CD8-positive, alpha-beta T cell (primary cell): ENCODE measurements at places on chromosomes 1 and 21. TPM values are rescaled to one million over a fixed set of nuclear protein-coding genes. Genes with fewer than 3 reads are reported as not detected.

DNA sequence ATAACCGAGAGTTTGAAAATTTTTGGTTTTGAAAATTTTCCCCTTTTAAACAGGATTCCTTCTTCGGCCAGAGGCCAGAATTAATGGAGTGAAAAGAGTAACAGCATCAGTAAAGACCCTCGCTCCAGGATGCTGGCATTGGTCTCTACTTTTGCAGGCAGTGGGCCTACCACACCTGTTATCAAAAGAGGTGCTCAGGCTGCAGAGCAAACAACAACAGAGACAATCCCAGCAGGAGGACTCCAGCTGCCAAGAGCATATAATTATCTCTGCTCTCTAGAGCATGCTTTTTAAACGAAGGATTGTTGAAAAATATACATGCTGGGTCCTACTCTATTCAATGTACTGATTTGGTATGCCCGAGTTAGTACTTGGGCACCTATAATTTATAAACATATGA, 1048.5 kb downstream of the PLA2G4A start:
- DNase-seq: no peak

GRCh38 chr21:36551731-36552433, 72.0 kb upstream of the CLDN14 start:
- DNase-seq: no peak

DNA sequence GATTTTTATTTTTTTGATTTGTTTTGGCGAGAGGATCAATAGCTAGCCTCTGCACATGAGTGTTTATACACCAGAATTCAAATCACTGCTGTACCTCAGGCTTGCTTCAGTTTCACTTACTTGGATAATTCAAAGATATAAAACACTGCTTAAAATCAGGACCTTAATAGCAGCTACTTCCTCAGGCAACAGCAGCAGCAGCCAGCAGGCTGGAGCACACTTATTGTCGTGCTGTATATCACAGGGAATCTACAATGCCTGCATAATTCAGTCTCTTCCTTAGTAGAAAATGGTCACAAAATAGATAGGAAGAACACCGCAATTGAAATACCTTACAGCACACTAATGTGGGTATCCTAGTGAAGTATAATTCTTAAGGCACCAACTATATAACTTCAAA, 497.3 kb downstream of the NEGR1 start:
- DNase-seq: no peak

- DNase-seq: no peak
These were observed 2.6 kb upstream of the NPL start for GRCh38 chr1:182786995-182787324.

- no peak for DNase-seq
These were observed 37.9 kb downstream of the RGL1 start for GRCh38 chr1:183842795-183843144.

DNA sequence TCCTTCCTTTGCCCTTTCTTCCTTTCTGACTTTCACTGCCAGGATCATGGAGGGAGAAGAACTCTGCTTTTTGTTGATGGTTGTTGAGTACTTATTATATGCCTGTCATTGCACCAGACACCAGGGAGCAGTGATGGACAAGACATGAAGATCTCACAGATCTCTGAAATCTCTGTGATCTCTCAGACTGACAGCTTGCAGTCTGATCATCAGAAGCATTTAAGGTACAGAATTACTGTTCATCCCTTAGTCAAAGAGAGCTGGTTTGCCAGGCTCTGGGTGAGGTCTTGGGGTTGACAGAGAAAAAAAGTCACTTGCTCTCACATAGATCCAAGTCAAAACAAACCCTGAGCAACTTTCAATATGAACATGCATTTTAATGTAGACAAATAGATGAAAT, 299.5 kb upstream of the FMN2 start:
- DNase-seq: no peak

GRCh38 chr21:34795548-34796180, 126.9 kb downstream of the CLIC6 start:
- no peak for DNase-seq

DNA sequence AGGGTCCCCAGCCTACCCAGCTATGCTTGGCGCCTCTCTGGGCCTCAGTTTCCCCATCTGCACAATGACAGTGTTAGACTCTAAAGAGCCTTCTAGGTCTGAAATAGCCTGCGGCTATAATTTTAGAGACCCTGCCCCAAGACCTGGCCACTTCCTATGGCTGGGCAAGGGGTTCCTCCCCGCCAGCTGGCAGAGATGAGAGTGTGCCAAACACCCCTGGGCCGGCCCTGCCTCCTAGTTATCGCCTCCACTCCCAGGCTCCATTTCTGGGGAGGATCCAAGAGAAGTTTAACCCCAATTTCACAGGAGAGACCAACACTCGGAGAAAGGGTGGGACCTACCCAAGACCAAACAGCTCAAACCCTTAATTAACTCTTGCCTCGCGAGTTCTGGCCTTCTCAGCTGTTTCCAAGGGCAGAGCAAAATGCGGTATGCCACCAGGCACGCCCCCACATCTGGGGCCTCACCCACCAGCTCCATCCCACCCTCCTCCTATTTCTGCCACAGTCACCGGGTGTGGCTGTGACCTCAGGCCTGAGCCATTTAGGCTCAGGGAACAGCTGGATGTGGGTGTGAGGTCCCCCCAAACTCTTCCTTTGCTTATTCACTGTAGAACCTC, 35.7 kb downstream of the TTC39A start:
- DNase-seq: no peak

GRCh38 chr1:48109390-48110013, 112.3 kb upstream of the TRABD2B start:
- DNase-seq: no peak

DNA sequence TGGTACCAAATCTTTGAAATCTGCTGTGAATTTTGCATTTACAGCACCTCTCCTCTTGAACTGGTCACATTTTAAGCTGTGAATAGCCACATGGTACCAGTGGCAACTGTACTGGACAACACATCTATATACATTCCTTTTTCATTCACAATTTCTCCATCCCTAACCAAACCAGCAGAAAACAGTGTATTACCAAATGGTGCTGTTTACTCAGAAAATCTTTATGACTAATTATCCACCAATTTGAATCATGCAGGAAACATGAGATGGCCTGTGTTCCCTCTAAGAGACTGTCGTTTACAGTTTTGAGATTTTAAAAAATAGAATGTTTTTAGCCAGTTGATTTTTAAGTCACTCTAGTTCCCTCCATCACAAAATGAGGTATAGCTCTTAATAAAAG, 17.6 kb upstream of the CCT8 start:
- DNase-seq: no peak

DNA sequence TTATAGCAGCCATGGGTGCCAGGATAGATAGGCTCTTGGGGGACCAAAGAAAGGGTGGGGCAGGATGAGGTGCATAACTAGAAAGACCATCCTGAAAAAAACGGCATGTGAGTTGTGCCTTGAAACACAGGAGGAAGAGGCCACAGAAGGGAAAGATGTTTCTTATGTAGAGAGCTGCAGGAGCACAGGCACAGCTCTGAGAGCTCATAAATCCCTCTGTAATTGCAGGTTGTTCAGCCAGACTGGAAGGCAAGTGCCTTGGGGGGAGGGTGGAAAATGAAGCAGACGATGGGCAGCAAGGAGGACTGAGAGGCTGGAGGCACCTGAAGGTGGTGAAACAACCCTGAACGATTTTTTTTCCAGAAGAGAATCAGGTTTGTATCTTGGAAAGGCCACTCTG, 170.7 kb downstream of the NR5A2 start:
- DNase-seq: no peak

DNA sequence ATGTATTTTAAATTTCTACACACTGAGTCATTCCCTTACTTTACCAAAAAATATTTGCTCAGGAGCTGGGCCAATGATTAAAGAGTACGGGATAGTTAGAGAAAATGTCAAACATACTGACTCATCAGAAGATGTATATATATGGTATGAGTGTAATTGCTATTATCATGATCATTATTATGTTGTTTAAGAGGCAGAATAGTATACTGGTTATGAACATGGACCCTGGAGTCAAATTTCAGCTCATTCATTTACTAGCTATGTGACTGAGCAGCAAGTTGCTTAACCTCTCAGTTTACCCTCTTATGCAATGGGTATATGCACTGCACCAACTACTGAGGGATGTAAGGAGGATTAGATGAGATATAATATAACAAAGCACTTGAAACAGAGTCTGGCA, 41.2 kb upstream of the USH2A start:
- DNase-seq: no peak

DNA sequence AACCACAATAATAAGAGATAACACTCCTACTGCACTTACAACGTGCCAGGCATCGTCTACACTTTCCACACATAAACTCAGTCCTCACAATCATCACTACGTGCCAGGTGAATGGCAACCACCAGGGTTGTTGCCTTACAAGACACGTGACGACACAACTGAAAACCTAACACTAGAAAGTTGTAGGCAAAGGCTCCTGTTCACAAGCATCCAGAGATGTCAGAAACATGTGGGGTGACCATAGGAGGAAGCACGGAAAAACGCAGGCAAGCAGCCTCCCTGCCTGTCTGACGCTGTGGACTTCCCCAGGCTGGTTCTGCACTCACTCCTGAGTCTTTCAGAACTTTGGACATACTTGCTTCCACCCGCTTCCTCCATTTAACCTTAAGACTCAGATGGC, 7.0 kb downstream of the CAPZB start:
- no peak for DNase-seq

GRCh38 chr1:223843934-223844786, 1.6 kb downstream of the TP53BP2 start:
- peak; percentile 68 for DNase-seq

C4BPA gene
- not detected for total RNA-seq

MKNK1 gene
- total RNA-seq: 30.3 TPM

PDC gene
- not detected for total RNA-seq

XPR1 gene
- total RNA-seq: 12.3 TPM

GPR161 gene
- not detected for total RNA-seq

SUMO3 gene
- total RNA-seq: 84.7 TPM
